ENCODE measurements at places on chromosomes 13 and 19.
A peak's percentile ranks its signal among the peaks of the same experiment; 100 is the strongest.

- peak; percentile 85 for DNase-seq
Observed at GRCh38 chr19:39237200-39238184, 7.3 kb downstream of the IFNL3 start.

- no peak for DNase-seq
Observed at GRCh38 chr13:43933378-43933777, 53.7 kb downstream of the LACC1 start.

- no peak for DNase-seq
Observed at GRCh38 chr13:40146611-40147117, 491.2 kb downstream of the COG6 start.

- no peak for DNase-seq
Observed at GRCh38 chr13:21616205-21616866, 12.4 kb upstream of the MICU2 start.

- DNase-seq, result no peak
Observed at GRCh38 chr13:51048166-51048461, 63.0 kb downstream of the C13orf42 start.

- peak; percentile 70 for DNase-seq
Observed at GRCh38 chr19:34041925-34042521, 130.3 kb upstream of the LSM14A start.
